ENCODE measurements at places on chromosomes 3 and 15.

DNA sequence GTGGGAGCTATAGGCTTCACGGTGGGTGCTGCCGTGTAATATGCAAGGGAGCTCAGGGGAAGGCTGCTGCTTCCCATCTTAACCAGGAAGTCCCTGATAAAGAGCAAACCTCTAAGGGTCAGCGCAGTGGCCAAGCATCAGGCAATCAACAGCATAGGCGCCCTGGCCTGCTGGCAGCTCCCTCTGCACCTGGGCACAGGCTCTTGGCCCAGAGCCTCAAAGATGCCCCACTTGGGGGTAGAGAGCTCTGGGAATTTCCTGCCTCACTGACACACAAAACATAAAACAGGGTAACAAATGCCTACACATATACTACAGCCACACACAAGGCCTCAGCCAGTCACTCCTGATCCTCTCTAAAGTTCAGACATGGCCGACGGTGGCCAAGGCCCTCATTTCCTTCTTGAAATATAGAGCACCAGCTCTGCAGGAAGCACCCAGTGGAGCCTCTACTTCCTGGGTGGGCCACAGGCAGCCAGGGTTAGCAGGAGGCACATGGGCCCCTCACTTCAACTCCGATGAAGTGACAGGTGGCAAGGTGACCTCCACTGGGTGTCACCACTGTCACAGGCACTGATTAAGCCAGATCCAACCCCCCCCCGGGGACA lies 20.5 kb downstream of the SLC41A3 start:
- DNase-seq: no peak

DNA sequence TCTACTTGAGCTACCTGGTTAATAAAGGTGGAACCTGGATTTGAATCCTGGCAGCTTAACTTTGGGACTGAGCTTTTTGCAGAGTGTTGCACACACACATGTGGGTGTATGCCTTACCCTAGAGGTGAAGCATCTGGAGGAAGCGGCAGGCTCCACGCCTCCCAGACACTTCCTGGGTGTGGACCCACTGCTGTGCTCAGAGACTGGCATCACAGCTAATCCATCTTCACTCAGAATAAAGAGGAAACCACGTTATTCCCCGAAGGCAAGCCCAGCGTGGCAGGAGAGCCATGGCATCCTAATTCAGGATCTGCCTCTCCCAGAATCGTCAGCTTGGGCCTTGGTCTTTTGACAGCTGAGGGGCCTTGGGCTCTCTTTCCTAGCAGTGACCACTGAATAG lies 25.5 kb downstream of the CCDC13 start:
- DNase-seq: no peak

GRCh38 chr3:61562721-61563312 lies 1.4 kb downstream of the PTPRG start:
- no peak for DNase-seq

DNA sequence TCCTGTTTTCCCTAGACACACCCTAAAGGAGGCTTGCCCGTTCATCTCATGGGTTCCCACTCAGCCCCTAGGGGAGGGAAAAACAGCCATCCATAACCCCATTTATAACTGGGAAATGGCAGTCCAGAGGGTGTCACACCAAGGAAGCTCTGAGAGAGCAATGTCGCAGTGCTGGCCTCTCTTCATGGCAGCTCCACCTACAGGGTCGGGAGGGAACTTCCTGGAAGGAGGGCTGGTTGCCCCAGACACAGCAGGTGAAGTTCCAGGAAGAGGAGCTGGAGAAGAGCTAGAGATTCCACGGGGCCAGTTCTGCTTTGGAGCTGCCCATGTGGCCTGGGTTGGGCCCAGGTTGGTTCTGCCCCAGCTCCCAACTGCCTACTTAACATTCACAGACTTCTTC lies 22.3 kb upstream of the LINGO1 start:
- peak; percentile 3 for DNase-seq

- DNase-seq: no peak
Measured at GRCh38 chr3:13204177-13204581, 130.9 kb upstream of the IQSEC1 start.

GRCh38 chr3:187287256-187287655 lies 4.3 kb downstream of the MASP1 start:
- DNase-seq: no peak

GRCh38 chr3:154135511-154136173 lies 14.5 kb downstream of the ARHGEF26 start:
- DNase-seq: no peak

- no peak for DNase-seq
Measured at GRCh38 chr3:129014148-129014547, 13.0 kb downstream of the EFCC1 start.

DNA sequence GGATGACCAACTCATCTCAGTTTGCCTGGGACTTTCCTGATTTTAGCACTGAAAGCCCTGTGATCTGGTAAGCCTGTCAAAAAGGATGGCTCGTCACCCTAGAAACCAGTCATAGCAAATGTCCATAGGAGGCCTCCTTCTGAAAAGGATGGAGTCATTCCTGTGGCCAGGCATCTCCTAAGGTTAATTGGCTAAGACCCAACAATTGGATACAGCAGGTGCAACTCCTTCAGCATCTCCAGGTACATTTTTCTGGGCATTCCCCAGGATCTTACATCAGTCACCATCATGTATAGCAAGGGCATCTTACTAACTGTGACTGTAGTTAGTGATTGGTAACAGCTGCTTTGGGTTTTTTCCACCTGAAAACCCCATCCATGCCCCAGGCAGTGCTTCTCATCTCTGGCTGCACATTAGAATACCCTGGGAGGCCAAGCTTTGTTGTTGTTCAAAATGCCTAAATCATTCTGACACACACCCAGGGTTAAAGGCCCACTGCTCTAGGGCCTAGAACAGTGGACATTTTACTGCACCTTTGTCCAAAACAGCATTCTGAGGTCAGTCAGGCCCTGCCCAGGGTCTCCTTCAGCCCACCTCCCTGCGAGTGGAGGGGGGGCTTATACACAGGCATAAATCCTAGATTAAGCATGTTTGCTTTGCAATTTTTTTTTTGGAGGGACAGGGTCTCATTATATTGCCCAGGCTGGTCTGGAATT lies 28.3 kb upstream of the GALNT15 start:
- DNase-seq: no peak

DNA sequence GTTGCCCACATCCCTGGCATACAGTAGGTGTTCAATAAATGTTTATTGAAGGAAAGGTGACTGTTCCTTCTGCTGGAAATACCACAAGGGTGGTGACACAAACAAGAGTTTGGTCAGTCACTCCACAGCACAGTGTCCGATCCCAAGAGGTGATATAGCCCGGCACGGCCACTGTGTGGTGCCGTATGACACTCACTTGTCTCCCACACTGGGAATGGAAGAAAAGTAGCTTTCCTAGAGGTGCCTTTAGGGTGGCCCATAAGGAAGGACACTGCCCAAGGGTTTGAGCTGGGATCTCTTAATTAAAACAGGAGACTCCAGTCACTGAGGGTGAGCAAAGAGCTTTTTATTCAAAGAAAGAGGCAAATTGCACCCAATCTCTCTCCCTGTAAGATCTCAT lies 40.5 kb downstream of the TGM4 start:
- peak; percentile 29 for DNase-seq

- DNase-seq: no peak
Measured at GRCh38 chr15:74773731-74774252, 8.1 kb upstream of the CSK start.

DNA sequence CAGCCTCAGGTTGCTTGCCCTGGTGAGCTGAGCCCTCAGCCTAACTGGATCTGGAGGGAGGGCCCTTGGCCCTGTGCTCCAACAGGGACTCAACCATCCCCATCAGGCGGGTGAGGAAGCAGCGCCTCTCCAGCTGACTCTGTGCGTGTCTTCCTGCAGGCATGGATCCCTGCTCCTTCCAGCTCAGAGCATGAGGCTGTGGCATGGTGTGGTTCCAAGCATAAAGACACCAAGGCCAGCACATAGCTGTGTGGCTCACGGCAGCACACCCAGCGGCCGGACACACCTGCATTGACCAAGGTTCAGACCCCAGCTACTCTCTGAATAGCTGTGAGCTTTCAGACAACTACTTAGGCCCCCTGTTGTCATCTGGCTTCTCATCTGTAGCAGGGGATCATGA lies 131.0 kb upstream of the PLXNA1 start:
- no peak for DNase-seq

DNA sequence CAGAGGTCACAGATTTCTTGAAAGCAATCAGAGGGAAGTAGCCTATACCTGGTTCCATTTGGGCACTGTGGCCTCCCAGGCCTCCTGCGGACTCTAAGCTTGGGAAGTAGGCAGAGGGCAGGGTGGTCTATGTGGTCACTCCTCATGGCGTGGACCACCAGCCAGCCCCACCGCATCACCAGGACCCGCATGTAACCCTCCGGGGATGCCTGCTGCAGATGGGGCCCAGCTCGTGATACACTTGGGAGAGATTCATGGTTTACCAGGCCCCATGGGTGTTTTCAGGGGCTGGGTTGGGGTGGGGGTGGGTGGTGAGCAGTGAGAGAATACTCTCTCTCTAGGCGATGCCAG lies 123.7 kb downstream of the ASB7 start:
- no peak for DNase-seq

GRCh38 chr3:83500422-83500821 lies 1458.4 kb upstream of the CADM2 start:
- no peak for DNase-seq

GRCh38 chr3:149828390-149828789 lies 15.4 kb downstream of the RNF13 start:
- DNase-seq: no peak

GRCh38 chr3:155792532-155792931 lies 13.5 kb downstream of the C3orf33 start:
- DNase-seq: no peak

DNA sequence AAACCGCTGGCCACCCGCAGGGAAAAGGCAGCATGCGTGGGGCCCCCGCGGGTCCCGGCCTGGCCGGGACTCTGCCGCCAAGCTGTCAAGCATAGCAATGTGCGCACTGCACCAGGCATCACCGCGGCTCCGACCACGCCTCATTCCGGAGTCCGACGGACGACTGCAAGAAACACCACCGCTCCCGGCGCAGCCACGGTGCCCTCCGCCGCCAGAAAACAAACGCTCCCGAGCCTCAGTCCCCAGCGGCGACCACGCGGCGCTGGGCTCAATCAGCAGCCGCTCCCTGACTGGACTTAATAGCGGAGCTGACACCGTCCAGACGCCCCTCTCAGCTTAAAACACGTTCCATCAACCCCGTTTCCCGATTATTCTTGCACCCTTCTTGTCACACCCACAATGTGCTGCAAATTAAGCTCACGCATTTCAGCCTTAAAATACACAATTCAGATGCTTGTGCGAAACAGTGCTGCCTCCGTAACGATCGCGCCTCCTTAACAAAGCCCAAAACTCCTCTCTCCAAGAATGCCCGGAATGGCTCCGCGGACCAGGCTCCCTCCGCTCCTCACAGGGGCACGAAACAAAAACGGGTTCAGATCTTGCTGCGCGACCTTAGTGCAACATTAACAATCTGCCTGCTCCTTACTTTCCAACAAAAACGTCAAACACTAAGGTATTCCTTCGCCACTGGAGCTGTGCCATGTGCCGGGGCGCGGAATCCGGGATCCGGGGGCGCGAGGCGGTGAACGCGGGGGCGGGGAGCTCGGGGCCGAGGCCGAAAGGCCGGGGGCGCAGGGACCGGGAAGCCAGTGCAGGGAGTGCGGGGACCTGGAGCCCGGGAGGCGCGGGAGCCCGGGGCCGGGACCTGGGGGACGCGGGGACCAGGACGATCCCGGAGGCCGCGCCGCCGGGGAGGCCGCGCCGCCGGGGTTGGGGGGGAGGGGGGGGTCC lies 655 bp downstream of the CYFIP1 start:
- DNase-seq: peak; percentile 48

- DNase-seq: no peak
Measured at GRCh38 chr3:187264021-187264420, 27.5 kb downstream of the MASP1 start.

- DNase-seq: no peak
Measured at GRCh38 chr3:44074181-44074580, 167.5 kb upstream of the TOPAZ1 start.

DNA sequence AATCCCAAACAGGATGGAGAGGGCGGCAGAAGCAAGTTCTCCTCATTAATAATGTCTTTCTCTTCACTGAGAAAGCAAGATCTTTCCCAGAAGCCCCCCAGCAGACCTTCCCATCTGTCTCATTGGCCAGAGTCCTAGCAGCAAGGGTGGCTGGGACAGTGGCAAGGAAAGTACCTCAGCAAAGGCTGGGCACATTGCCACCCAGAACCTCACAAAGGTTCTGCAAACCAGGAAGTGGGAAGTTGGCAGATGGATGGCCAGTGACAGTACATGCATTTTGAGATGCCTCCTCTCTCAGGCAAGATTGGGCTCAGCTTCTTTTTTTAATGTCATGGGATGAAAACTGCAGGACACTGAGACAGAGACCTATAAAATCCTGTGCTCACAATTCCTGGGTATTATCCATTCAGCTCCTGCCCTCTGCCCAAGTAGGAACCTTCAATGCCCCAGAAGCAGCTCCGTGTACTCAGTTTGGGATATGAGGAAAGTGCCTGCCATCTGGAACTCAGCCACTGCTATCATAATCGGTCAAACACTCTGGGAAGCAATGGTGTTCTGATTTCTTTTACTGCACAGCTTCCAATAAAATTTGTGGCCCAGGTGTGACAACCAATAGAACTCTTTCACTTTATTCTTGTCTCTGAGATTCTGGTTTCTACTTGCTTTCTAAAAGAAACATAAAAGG lies 25.5 kb downstream of the DPH3 start:
- DNase-seq: no peak

DNA sequence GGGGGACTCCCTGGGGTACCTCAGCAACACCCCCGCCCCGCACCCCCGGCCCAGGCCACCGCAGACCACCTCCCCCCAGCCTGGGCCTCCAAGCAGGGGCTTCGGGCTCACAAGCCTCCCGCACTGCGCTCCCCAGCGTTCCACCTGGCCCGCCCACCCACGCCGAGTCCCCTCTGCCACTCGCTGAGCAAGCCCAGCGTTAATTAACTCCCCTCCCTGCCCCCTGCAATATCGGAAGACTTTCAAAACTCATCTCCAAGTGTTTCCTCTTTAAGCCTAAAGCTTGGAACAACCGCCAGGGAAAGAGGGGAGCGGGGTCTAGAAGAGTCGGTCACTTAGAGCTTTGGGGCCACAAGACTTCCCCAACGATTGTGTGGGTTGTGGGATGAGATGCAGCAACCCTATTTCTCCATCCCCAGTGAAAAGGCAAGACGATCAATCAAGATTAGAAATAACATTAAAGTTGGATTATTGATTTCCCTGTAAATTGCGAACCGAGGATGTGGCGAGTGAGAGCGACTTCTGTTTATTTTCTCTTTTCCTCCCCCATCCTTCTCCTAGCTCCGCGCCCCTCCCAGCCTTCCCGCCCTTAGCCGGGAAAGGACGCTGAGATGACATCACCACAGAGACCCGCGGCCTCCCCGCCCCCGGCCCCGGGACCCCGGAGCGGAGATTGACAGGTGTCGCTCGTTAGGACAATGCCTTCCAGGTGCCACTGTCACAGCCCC lies 30.2 kb downstream of the NR2F2 start:
- no peak for DNase-seq

GRCh38 chr15:79682285-79682684 lies 214.5 kb downstream of the MTHFS start:
- DNase-seq: no peak

DNA sequence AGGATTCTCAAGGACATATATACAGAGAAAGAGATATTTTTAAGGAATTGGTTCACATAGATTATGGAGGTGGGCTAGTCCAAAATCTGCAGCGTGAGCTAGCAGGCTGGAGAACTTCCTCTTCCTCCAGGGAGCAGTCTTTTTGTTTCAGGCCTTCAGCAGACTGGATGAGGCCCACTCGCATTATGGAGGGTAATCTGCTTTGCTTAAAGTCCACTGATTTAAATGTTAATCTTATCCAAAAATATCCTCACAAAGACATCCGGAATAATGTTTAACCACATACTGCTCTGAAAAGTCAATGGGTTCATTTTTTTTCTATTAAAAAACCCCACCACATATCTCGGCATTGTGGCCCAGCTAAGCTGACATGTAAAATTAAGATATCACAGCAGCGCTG lies 22.2 kb upstream of the NRROS start:
- no peak for DNase-seq
